ENCODE measurements at places on chromosomes 13 and 19.

DNA sequence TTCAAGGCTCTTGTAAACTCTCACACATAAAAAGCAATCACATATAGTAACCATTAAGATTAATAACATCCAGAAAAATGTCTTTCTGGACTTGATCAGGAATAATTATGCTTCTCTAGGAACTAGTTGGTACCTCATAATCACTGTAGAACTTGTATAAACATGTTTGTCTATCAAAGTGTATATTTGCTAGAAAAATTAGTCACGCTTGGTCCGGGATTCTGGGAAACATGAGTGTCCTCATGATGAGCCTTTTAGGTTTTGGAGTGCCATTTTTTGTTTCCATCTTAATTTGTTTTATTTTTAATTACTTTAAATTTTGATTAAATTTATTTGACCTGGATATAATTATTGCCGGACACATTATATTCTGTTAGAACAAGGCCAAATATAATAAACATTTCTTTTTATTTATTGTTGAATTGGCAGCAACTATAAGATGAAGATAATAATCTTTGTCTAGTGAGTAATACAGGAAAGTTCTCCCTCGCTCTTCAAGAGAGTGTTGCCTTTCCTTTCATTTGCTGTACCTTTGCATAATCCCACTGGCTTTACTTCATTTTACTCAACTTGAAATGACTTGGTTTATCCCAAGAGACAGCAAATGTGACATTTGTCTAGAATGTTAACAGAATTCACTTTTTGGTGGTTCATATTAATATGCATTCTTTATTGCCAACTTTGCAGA is 207.0 kb downstream of the NALCN start:
- DNase-seq: no peak

GRCh38 chr13:73210218-73210883 is 151.5 kb downstream of the KLF5 start:
- no peak for DNase-seq

DNA sequence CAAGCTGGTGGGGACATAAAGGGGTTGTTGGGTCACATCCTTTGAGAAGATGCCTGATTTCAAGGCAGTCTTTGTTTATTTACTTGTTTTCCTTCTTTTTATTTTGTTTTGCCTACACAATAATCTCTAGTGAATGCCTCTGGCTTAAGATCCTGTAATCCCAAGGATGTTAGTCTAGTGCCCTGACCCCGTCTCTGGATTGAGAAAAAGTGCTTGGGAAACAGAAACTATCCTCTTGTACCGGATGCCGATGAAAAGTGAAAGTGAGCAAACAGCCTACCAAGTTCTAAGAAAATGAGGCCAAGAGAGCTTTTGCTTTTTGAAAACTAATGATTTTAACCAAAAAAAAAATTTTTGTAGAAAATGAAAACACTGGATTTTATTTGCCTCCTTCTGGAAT is 42.1 kb upstream of the C1QTNF9 start:
- no peak for DNase-seq

DNA sequence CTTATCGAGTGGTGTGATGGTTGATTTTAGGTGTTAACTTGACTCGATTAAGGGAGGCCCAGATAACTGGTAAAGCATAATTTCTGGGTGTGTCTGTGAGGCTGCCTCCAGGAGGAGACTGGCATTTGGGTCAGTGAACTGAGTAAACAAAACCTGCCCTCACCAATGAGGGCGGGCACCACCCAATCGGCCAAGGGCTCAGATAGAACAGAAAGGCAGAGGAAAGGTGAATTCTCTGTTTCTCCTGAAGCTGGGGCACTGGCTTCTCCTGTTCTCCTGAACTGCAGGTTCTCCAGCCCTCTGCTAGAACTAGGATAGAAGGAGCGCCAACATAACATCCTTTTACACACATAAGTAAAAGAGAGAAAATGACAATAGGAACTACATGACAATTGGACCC is 35.1 kb downstream of the ESD start:
- DNase-seq: no peak
